ENCODE measurements at places on chromosomes 4 and X. TPM values are rescaled to one million over a fixed set of nuclear protein-coding genes. Genes with fewer than 3 reads are reported as not detected.

DNA sequence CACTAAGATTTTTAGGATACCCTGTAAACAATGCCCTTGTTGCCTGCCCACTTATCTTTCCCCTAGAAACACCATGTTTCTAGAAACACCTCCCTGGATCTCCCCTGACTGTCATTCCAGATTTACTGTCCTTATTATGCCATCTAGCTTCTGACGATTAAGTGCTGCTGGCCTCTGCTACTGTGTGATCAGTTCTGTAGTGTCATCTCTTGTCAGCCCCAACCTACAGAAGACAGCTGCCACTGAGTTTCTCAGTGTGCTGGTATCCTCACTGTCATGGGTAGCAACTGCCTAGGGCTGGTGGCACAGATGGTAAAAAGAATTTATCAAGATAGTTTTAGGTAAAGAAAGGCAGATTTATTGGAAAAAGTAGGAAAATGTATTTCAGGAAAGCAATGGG lies 68.7 kb upstream of the WWC2 start:
- DNase-seq = no peak

Gene NPY5R
- 4.5 TPM for total RNA-seq

DNA sequence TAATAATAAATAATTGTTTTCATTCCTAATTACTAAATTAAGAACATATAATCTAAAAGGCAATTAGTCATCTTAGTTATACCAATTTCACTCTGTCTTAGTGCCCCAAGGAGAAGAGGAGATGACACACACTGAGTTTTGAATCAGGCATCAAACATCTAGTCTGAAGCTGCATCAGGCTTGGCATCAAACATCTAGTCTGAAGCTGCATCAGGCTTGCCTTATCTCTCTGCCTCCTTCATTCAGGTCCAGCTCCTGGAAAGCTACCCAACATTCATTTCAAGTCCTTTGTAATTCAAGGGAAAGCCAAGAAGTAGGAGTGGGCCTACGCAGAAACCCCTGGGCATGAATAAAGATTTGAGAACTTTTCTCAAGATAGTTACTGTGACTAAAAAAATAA lies 62.2 kb downstream of the SH3RF1 start:
- no peak for DNase-seq

DNA sequence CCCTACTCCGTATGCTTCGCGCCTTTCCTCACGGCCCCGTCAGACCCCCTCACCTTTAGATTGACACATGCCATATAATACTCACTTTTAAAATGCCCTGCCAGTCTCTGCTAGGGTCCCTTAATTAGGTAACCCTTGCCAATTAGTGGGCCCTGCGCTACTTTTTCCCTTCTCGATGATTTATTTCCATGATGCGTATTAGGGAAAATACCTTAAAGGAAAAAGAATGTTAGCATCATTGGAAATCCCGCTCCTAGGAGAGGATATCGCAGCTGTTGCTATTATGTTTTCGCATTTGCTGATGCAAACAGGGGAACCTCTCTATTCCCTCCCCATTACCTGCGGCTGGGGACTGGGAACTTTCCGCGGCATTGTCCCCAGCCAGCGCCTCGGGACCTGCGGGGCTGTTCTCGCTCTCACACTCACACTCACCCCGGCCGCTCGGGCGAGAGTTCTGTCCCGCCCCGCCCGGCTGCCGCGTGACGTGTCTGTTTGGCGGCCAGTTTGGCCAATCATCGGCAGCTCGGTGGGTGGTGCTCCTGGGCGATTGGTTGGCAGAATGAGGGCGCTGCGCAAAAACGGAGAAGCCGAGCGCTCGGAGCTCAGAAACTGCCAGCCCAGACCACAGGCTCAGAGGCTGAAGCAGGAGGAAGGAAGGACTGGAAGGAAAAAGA lies at the start of gene PCDH10:
TSS of gene PCDH10 (plus strand) at position 605 of the 674 bp plus-strand sequence. CDS start 847 bp downstream, outside the sequence.
- DNase-seq = peak; percentile 69

Gene ADRA2C
- total RNA-seq = 5.3 TPM

GRCh38 chr4:19927381-19927780 lies 324.3 kb upstream of the SLIT2 start:
- no peak for DNase-seq

DNA sequence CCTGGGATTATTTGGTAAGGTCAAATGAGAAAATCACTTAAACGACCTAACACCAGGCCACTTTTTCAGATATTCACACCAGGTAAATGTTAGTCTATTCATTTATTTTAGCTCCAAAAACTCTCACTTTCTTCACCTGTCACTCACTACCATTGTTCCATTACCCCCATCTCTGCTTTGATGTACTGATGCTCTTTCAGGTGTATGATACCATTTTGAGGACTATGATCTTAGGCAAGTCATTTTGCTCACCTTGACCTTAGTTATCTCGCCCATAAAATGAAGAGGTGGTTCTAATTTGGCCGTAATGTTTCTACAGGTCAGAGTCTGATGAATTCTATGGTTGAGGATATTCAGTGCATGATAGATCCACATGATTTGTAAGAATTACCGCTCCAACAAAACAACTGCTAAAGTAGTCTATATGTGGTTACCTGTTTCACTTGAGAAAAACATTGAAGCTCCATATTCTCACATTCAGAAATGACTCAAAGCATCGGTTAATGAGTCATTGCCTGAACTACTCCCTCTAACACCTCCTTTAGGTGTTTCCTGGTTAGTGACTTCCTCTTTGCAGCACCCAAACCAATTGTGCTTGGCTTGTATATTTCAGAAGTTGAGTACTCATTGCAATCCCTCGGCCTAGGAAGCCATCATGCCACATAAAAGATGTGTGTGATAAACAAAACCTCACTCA lies 4.5 kb downstream of the DTHD1 start:
- DNase-seq = no peak

GRCh38 chrX:27622883-27623282 lies 32.7 kb downstream of the DCAF8L2 start:
- DNase-seq = no peak

Data from cerebellum (tissue), 4 donors.